ENCODE measurements at places on chromosomes 2 and 18.

GRCh38 chr2:288758-289361 lies 969 bp upstream of the ALKAL2 start:
- no peak for DNase-seq

- DNase-seq = no peak
These were observed 864.7 kb downstream of the NRXN1 start for GRCh38 chr2:50167271-50167670.

DNA sequence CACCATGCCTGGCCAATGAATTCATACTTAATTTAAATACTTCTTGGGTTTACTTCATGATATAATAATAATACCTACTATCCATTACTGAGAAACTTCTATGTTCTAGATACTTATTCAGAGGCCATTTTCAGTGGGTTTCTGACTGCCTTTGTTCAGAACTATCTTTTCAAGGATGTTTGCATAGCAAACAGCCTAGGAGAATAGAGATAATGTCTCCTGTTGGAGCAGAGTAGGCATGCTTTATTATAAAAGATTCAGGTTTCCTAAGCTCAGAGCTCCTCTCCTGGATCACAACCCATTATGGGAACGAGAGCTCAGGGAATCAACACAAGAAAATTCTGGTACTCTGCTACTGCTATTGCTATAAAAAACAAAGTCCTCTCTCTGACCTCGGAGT lies 11.1 kb downstream of the FASTKD1 start:
- no peak for DNase-seq

DNA sequence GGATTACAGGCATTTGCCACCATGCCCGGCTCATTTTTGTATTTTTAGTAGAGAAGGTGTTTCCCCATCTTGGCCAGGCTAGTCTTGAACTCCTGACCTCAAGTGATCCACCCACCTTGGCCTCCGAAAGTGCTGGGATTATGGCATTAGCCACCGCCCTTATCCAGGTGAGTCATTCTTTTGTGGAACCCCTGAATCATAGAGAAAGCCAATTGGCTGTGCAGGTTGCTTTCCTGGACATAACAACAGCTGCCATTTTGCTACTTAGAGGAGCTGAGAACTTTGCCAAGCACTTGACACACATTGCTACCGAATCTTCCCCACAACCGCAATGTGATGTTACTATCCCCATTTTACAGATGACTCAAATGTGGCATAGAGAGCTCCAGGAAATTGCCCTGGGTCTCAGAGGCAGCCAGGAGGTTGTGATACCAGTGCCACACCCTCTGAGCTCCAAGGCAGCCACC lies 36.0 kb downstream of the SETBP1 start:
- DNase-seq = peak; percentile 51

- no peak for DNase-seq
These were observed 2.3 kb upstream of the GLI2 start for GRCh38 chr2:120733238-120733932.

GRCh38 chr2:14737201-14737600 lies 104.7 kb downstream of the LRATD1 start:
- DNase-seq = no peak

GRCh38 chr2:20201671-20202070 lies 23.3 kb downstream of the SDC1 start:
- DNase-seq = no peak

GRCh38 chr18:37390687-37391086 lies 174.9 kb downstream of the CELF4 start:
- DNase-seq = no peak

DNA sequence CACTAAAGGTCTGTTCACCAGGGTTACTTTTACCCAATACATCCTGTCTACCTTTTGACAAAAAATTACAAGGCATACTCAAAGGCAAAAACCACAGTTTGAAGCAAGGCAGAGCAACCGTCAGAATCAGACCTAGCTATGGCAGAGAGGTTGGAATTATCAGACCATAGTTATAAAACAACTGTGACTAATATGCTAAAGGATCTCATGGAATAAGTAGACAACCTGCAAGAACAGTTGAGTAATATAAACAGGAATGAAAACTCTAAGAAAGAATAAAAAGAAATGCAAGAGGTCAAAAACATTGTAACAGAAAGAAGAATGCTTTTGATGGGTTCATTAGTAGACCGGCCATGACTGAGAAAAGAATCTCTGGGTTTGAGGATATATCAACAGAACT lies 318.8 kb upstream of the KCNH7 start:
- DNase-seq = no peak

DNA sequence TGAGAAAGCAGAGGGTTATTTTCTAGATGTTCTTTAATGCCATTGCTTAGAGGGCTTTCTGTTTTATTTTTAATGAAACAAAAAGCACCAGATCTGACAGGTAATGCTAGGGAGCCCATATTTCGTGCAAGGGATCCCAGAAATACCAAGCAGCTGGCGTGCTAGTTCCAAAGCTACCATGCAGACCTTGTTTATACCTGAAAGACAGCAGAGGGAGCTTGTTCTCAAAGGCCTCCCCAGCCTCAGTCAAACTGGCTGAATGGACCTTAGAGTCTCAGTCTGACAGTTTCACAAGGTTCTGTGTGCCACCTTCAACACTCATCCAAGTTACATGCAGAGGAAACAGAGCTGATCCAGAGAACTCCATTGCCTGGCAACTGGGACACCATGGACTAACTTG lies 48.6 kb downstream of the GALNT14 start:
- no peak for DNase-seq

- DNase-seq = no peak
These were observed 166.3 kb downstream of the CCDC148 start for GRCh38 chr2:158290225-158290624.

DNA sequence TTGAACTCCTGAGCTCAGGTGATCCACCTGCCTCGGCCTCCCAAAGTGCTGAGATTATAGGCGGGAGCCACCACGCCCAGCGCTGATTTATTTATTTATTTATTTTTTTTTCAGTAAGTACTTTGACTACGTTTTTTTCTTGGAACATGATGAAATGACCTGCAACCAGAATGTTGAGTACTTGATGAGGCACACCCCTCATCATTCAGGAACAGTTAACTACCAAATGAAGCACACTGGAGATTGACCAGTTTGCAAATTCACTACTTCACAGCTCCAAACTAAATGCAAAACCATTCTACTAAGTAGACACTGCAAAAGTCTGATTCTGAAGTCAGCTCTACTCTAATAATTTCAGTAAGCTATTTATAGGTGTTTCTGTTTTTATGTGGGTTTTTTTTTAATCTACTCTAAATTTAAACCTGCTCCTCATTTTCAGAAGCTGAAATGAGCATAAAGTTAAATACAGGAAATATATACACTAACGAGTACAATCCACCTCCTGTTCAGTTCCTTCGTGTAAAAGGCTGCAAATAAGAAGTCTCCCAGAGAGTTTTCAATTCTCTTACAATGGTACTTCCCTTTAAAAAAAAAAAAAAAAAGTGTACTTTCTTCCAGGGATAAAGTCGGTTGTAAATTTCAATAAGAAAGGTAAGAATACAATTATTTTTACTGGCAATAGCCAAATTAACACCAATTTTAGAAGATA lies 1.4 kb downstream of the GFPT1 start:
- no peak for DNase-seq

GRCh38 chr2:49933711-49934110 lies 779.4 kb upstream of the FSHR start:
- no peak for DNase-seq

GRCh38 chr2:25032901-25033300 lies 9.0 kb upstream of the EFR3B start:
- DNase-seq = no peak

GRCh38 chr2:72001937-72002690 lies 145.5 kb downstream of the CYP26B1 start:
- DNase-seq = no peak

GRCh38 chr2:207083361-207084110 lies 82.2 kb downstream of the KLF7 start:
- no peak for DNase-seq

GRCh38 chr2:69685321-69686048 lies 41.9 kb upstream of the AAK1 start:
- peak; percentile 84 for DNase-seq

DNA sequence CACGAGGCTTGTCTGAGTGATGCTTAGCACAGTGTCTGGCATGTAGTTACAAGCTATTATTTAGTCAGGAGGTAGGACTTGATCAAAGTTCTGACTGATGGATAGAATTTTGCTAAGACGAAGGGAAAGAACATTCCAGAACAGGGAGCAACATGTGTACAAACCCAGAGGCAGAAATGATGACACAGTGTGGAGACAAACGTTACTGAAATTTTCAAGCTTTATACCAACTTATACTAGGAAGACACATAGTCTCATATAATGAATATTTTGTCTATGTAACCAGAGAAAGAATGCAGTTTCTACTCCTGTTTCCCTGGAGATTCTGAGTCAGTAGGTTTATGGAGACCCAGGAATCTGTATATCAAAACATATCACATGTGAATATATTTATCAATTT lies 123.4 kb downstream of the FAM124B start:
- DNase-seq = no peak

DNA sequence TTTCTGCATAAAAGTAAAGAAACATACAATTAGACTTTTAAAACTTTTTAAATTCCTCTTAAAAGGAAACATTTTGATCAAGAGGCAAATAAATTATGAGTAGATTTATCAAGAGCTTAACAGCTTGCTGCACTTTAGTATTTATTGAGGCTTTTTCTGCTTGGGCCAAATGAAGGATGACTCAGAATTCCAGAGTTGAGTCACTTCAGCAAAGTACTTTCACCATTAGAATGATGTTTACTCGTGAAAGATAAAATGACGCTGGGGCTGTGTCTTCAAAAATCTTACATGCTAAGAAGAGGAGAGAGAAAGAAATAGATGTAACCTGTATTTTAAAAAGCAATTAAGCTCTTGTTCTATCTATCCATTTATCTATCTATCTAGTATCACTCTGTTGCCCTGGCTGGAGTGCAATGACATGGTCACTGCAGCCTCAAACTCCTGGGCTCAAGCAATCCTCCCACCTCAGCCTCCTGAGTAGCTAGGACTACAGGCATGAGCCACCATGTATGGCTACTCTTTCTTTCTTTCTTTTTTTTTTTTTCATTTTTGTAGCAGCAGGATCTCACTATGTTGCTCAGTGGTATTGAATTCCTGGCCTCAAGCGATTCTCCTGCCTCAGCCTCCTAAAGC lies 75.3 kb upstream of the RIOK3 start:
- no peak for DNase-seq

GRCh38 chr2:46552079-46552478 lies 72.7 kb downstream of the TMEM247 start:
- no peak for DNase-seq

GRCh38 chr2:86319700-86320580 lies 17.5 kb downstream of the REEP1 start:
- no peak for DNase-seq

GRCh38 chr2:133787207-133787606 lies 218.9 kb upstream of the NCKAP5 start:
- DNase-seq = no peak

GRCh38 chr2:42721898-42722297 lies 42.0 kb downstream of the OXER1 start:
- no peak for DNase-seq

DNA sequence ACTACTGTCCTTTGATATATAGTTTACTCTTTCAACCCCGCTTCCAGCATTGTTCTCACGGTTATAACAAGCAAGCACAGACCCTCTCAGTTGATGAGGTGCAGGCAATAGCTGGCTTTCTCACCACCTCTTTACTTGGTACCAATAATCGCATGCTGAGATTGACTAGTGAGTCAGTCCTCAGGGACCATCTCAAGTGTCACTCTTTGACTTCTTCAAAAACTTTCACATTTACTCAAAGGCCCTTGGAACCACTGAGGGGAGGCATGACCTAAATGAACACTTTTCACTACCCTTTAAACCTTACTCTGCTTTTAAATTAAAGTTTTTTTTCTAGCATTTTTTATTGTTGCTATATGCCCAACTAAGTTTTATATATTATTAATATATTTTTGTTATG lies 101.8 kb downstream of the DAW1 start:
- DNase-seq = no peak

DNA sequence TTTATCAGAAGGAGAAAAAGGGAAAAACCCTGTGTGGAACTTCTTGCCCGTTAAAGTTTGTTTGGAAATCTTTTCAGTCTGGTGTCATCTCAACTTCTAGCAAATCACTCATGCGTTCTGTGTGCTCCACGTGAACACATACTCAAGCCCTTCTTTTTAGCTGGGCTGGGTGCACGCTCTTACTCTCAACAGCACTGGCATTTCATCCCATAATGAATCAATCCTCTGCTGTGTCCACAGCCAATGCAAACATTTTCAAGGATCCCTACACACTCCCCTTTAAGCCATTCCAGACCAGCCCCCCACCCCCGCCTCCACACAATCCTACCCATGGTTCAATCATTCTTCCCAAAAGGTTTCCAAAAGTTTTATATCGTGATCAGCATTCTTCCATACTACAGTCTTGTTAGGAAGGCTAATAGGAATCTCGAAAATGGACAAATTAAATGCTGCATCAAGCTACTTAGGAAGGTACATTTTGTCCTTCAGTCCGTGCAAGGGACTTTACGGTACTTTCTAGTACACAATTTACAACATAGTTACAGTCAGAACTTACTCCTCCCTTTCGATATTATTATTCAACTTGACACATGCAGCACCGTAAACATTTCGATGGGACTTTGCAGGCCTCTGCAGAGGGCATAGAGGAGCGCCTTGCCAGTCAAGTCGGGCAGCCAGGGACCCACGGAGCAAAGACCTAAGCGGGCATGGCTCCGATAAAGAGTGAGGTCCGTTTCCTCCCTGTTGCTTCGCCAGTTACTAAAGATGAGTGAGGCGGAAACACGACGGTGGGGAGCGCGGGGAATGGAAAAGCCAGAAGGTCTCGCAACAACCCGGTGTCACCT lies 1.4 kb downstream of the PTGR3 start:
- peak; percentile 56 for DNase-seq

DNA sequence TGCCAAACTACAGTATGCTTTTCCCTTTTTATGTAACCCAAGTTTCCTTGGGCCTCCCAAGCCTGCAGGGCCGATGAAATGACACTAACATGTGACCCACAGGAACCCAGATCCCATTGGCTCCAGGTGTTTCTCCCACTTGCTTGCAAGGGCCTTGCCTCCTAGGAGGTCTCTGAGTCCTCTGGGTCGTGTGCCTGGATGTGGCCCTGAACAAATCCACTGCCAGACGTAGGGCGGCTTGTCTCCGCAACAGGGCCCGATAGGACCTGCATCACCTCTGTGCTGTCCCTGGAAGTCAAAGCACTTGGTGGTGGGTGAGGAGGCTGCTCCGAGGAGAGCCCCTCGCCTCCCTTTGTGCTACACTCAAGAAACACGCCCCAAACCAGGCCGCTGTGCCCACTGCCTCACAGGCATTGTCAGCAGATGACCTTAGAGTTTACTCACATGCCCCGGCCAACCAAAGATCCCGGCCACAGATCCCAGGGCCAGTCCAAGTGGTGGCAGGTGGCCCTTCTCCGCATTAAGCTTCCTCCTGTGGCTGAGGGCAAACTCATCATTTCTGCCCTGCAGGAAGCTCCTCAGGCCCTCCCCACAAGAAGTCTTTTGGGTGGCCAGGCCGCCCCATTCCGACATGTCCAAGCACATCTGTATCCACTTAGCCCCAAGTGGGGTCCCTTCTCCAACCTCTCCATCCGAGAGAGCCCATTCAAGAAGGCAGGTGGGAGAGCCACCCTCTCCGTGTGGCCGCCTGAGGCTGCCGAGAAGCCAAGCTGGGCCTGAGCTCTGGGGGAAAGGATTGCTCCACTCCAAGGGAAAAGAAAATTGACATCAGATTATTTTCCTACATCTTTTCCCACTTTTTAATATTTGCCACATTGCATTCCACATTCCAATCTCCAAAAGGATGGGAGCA lies 76.7 kb downstream of the GFPT1 start:
- no peak for DNase-seq

Data from activated CD8-positive, alpha-beta T cell treated with anti-CD3 and anti-CD28 coated beads for 36 hours (primary cell).